ENCODE measurements at places on chromosomes 1 and 21.

DNA sequence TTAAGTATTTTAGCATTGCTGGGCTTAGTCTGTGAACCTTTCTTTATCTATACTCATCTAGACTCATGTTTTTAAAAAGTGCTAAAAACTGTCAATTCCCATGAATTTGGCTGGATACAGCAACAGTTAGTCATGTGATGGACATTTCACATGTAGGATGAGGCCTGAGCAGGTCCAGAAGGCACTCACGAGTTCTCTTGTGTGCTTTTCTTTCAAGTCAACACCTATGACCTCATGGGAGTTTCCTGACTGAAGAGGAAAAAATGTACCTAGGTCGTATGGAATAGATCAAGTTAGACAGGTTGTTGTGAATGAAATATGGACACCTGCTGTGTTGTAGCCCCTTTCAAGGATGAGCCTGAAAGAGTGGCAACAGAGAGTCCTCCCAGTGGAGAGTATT, 394.2 kb downstream of the DUSP10 start:
- no peak for DNase-seq

GRCh38 chr1:201653883-201654282, 115.0 kb downstream of the NAV1 start:
- DNase-seq, result no peak

GRCh38 chr1:94607398-94607797, 65.8 kb upstream of the F3 start:
- no peak for DNase-seq

DNA sequence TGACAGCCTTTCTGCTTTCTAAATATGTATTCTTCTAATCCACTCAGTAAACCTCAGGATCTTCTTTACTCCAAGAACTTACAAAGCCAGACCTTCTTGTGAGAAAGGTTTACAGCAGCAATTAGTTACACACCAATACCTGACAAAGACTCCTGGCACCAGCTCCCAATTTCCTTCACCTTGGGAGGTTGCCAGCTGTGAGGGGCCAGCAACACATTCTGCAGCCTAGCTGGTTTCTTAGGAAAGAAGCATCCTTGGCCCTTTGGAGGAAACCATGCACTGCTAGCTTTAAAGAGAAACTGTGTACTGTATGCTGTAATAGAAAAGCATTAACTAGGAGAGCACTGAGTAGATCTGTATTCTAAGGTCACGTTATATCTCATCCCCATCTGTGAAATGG, 10.8 kb downstream of the FYB2 start:
- no peak for DNase-seq

- no peak for DNase-seq
These were observed 16.5 kb downstream of the BACH1 start for GRCh38 chr21:29315131-29315749.

DNA sequence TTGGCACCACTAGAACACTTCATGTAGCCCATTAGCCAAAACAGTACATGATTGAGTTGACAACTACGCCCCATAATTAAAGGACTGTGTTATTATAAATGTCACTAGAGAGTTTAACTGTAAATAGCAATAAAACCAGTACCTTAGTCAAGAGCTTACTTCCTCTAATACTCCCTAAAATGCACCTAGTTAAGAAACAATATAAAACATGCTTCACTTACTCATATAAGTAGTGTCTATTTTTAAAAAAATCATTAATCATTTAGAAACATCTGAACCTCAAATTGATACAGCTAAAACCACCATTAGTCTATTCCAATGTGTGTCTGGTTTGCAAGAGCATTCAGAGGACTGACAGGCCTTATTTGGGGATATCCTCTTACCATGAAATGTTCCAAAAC, 25.3 kb downstream of the PTP4A2 start:
- DNase-seq, result no peak
